Non-pigmented ciliary epithelial cell (primary cell): ENCODE measurements at places on chromosomes 13 and 19.

GRCh38 chr19:8150178-8150865 is 930 bp upstream of the FBN3 start:
- no peak for DNase-seq

- DNase-seq, result no peak
These were observed 8.9 kb downstream of the DYRK1B start for GRCh38 chr19:39825093-39825463.

GRCh38 chr13:45226024-45226423 is 25.2 kb upstream of the KCTD4 start:
- no peak for DNase-seq

DNA sequence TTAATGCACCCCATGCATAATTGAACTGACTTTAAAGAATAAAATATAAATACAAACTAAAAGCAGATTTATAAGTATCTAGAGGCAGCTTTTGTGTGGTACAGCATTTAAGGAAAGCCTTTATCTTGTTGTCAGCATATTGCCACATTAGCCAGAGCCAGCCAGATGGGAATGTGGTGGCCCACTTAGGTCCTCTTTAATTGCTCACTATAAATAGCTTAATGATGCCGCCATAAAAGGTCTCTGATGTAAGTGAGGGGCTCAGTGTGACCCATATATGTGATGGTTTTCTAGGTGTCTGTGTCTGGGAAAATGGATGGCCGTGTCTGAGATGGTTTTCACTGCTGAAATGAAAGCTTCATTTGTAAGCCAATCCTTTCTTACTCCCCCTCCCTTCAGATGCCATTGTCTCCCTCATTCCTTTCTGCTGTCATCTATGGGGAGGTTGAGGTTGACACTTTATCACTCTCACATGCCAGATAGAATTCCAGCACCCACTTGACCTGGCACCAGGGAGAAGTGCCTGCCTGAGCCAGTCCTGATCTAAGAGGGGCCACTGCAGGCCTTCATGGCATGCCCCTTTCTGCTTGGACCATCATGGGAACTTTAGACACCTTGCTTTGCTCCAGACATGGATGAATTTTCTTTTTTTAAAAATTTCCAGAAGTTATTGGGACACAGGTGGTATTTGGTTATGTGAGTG is 135.3 kb downstream of the MTUS2 start:
- DNase-seq, result no peak

DNA sequence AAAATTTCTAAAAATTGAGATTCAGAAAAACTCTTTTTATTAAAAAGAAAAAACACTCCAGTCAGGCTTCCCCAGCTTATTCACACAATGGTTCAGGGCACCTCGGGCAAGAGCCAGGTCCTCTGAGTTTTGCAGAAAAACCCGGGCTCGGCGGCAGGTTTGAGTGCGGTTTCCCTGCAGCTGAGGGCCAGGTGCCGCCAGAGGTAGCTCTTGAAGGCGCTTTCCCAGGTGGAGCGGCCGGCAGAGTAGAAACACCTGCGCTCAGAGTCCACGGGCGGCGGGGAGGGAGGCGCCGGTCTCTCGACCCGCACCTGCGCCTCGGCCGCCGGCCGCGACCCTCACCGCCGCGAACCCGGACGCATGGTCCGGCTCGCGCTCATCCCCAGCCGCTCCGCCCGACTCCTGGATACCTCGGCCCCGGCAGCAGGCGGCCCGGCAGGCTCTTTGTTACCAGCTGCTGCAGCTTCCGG is 444 bp downstream of the PROSER1 start:
- DNase-seq, result no peak

- DNase-seq, result no peak
These were observed 8.4 kb downstream of the LILRB1 start for GRCh38 chr19:54638683-54639082.

- DNase-seq, result no peak
These were observed 118.0 kb upstream of the SLITRK5 start for GRCh38 chr13:87553142-87553541.

GRCh38 chr19:39871886-39872866 is 26.0 kb upstream of the FBL start:
- DNase-seq, result no peak

GRCh38 chr13:112967686-112968379 is 1.2 kb upstream of the MCF2L start:
- DNase-seq, result no peak

DNA sequence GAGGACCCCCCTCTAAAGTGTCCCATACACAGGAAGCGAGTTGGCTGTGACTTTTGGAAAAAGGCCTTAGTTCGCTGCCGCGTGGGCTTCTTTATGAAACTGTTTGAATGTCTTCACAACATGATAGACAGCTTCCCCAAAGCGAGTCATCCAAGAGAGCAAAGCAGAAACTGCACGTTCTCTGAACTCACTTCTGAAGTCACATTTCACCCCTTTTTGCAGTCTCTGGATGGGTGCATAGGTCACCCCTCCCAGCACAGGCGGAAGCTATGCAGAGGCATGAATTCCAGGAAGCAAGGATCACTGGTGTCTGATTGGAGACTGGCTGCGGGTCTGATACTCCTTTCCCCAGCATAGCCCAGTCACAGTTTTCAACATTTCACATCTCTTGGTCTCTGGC is 10.6 kb downstream of the GPI start:
- no peak for DNase-seq

DNA sequence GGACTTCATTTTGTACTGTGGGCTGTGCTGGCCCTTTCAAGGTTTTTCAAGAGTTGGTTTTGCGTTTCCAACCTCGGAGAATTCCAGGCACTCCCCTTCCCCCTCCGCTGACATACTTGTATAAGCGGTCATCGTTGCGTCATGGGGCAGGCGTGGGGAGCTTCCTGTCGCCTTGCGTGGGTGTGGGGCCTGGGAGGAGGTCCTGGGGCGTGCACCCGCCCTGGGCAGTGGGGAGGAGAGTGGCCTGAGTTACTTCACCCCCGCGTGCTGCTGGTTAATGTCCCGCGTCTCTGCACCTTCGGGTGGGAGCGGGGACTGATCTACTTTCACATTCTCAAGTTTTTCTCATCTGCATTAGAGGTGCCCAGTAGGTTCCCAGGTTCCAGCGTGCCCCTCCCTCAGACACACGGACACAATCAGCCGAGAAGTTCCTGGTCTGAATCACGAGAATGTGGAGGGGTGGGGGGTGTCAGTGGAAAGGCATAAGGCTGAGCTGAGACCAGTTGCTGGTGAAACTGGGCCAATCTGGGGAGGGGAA is 4.1 kb downstream of the IER2 start:
- peak; percentile 82 for DNase-seq

DNA sequence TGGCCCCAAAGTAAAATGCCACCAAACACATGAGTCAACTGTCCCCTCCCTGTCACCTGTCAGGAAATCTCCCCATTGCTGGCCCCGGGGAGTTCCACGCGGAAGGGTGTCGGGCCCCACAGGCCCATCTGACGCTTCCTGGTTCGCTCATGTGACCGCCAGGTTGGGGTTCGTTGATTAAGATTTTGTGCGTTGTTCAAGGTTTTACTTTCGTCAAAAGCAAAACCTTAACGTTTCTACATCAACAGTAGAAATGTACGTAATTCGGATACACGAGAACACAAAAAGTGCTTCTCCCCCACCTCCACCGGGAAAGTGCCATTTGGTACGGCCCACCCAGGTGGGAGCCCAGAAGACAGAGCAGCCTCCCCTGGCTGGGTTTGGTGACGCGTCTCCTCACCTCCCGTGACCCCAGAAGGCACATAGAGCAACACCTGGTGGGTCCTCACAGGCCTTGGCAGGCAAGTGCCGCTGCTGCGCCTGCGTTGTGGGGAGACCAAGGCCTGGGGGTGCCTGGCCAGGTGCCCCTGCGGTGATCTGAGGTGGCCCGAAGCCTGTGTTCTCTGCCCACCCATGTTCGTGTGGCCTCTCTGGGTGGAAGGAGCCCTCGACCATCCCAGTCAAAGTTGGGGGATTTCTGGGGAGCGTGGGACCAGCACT is 161.6 kb downstream of the KDM4B start:
- DNase-seq, result no peak

- no peak for DNase-seq
These were observed 7.1 kb downstream of the SPRED3 start for GRCh38 chr19:38395381-38396114.

- DNase-seq, result no peak
These were observed 573.0 kb upstream of the SLITRK1 start for GRCh38 chr13:84455143-84455905.

GRCh38 chr13:25816239-25816638 is 235.6 kb downstream of the SHISA2 start:
- DNase-seq, result no peak

DNA sequence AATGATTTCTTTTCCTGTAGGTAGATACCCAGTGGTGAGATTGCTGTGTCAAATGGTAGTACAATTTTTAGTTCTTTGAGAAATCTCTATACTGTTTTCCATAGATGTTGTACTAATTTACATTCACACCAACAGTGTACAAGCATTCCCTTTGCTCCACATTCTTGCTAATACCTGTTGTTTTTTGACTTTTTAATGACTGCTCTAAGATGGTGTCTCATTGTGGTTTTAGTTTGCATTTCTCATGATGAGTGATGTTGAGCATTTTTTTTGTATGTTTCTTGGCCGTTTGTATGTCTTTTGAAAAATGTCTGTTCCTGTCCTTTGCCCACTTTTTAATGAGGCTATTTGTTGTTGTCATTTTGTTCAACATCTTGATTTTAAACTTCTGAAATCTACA is 103.3 kb downstream of the DGKH start:
- no peak for DNase-seq

DNA sequence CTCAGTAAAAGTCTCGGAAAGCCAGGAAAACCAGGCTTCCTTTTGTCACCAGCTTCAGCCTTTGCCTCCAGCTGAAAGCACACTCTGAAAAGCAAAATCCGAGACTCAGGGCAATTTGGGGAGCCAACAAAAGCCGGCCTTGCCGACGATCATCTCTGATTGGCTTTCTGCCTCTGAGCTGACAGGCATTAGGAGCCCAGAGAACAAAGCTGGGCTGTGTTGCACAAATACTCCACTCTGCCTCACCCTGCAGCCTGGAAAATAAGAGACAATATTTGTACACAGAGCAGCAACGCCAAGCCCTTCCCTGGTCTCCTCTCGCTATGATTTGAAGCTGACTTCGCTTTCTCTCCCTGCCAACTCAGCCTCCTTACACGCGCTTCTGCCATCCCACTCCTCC is 46.9 kb downstream of the CACNA1A start:
- no peak for DNase-seq

DNA sequence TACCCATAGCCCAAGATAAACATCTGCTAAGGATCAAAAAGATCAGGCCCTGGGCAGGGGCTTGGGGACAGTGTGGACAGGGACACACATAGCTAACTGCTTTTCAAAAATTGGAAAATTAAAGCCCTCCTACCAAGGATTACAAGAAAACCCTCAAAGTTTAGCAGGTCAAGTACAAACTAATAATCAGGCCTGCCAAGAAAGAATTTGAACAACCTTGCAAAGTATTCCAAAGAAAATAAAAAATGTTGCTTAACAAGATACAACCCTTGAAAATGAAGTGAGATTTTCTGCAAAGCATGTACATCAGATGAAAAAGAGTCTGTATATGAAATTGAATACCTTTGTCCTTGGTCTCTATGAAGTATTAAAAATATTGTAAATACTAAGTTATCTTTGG is 67.3 kb downstream of the KLF12 start:
- DNase-seq, result no peak

GRCh38 chr19:3186891-3187661 is 1.3 kb downstream of the NCLN start:
- DNase-seq, result no peak

- DNase-seq, result no peak
These were observed 15.0 kb downstream of the BICRA start for GRCh38 chr19:47623921-47624391.

DNA sequence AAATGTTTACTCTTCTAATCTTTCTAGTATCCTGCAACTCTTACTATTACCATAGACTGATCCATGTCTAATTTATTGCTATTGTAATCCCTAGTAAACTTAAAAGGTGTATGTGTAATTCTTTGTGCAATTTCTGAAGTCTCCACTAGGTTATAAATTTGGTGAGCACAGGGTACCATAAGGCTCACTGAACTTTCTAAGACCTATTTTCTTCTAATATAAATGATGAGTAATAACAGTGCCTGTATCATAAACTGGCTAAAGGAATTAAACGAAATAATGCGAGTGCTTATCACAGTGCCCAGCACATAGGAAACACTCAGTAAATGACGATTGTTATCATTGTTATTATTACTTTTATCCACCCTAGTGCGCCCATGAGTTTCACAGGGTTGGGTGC is 119.1 kb downstream of the KLF12 start:
- DNase-seq, result no peak

- peak; percentile 30 for DNase-seq
These were observed 1.6 kb upstream of the TTC9B start for GRCh38 chr19:40219721-40220276.

DNA sequence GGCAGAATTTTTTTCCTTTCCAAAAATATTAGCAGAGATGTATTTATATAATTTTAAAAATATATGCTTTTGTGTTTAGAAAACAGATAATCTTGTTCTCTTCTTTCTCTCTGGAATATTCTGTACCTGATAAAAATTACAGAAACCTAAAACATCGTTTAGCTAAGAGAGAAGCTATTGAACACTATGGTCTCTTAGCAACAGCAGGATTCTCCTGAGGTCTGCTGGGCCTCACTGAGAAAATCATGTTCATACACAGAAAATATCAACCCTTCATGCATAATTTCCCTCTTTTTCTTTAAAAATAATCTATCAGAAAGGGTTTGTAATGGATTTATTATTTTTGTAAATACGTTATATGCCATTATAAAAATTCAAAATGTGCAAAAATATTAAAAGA is 242.2 kb downstream of the DCLK1 start:
- no peak for DNase-seq

DNA sequence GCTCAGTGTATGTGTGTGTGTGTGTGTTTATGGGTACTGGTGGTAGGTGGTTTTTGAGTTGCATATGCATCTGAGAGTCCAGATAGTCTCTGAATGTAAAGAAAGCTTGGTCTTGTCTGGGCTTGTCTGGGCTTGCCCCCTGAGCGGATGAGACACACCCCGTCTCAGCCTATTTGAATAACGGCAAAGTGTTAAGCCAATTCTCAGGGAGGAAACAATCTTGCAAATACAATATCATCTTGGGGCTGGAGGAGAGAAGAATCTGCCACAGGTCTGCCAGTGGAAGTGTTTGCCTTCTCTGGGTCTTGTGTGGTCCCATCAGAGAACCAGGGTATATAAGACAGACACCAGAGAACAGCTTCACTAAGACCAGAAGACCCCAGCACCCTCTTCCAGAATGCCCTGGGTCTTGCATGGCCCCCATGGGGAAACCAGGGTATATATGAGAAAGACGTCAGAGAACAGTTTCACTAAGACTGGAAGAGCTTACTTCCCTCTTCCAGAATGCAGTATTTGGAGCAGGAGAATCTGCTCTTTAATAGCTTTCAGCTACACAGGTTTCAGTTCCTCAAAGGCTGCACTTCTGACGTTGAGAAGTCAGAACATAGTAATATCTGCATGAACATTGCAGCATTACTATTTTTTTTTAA is 13.3 kb downstream of the CD70 start:
- no peak for DNase-seq
